ENCODE measurements at places on chromosomes 7 and 10. TPM values are rescaled to one million over a fixed set of nuclear protein-coding genes. Genes with fewer than 3 reads are reported as not detected.

Gene EMX2
- not detected for total RNA-seq

GRCh38 chr10:24012249-24012803 lies 196.6 kb upstream of the KIAA1217 start:
- DNase-seq, result no peak

GRCh38 chr10:44911081-44911540 lies at the start of gene TMEM72:
TSS of gene TMEM72 (plus strand) at chr10:44911337. CDS start at chr10:44911513, 176 bp downstream.
- DNase-seq, result no peak

Gene OR9A2
- total RNA-seq, result not detected

DNA sequence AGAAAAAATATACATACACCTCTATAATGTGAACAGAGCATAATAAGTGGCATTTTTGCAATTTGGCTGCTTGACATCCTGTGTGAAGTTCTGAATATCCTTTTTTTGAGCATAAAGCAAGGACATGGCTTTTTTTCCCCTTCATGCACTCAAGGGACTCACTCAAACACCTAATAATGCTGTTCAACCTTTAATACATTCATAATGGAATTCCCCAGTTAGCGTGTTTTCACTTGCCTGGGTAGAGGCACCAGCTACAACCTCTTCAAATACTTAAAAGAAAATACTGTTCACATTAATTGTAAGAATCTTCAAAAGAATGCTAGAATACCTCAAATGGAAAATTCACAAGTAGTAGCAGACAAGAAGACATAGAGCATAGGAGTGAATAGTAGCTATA lies 316.8 kb downstream of the PCDH15 start:
- no peak for DNase-seq

GRCh38 chr7:47034180-47034579 lies 547.7 kb downstream of the TNS3 start:
- DNase-seq, result no peak

GRCh38 chr7:135328526-135328925 lies 94.9 kb downstream of the STRA8 start:
- no peak for DNase-seq

Gene ZNF804B
- total RNA-seq, result not detected

DNA sequence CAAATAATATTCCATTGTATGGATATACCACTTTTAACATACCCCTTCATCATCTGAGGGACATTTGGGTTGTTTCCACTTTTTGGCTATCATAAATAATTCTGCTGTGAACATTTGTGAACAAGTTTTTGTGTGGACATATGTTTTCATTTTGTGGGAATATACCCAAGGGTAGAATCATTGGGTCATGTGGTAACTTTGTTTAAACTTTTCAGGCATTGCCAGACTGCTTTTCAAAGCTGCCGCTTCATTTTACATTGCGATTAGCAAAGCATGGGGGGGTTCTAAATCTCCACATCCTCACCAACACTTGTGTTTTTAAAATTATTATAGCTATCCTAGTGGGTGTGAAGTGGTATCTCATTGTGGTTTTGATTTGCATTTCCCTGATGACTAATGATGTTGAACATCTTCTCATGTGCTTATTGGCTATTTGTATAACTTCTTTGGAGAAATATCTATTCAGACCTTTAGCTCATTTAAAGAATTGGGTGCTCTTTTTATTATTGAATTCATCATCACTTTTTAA lies 8.4 kb upstream of the HHEX start:
- no peak for DNase-seq

DNA sequence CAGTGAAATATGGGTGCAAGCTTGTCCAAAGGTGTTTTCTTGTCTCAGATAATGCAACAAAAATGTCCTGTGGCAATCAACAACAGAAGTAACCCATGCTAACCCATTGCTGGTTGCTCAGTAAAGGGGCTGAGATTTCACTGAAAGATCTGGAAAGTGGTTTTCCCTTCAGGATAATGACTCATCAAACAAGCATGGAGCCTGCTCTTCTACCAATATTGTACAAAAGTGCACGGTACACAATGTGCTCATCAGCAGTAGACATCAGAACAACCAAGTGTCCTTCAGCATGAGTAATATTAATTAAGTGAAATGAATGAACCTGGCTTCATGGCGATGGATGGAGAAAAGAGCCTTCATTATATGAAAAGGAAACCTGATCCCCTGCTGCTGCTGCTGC lies 287.1 kb upstream of the NEBL start:
- DNase-seq, result no peak

DNA sequence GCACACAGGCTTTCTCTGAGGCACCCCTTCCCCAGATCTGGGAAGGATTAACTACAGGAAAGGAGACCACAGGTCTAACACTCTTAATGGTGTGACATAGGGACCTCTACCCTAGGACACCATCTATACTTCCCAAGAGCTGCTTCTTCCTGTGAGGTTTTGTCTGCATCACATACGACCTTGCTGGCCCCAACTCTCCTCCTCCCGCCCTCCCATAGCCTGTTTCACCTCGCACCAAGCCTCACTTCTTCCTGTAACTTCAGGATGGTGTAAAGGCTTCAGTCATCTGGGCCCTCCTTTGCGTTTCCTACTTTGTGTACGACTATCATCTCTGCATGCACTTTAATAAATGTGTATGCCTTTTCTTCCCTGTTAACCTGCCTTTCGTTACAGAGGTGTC lies 274.3 kb downstream of the KLF6 start:
- DNase-seq, result no peak

- no peak for DNase-seq
Observed at GRCh38 chr7:49800031-49800430, 26.6 kb downstream of the VWC2 start.

DNA sequence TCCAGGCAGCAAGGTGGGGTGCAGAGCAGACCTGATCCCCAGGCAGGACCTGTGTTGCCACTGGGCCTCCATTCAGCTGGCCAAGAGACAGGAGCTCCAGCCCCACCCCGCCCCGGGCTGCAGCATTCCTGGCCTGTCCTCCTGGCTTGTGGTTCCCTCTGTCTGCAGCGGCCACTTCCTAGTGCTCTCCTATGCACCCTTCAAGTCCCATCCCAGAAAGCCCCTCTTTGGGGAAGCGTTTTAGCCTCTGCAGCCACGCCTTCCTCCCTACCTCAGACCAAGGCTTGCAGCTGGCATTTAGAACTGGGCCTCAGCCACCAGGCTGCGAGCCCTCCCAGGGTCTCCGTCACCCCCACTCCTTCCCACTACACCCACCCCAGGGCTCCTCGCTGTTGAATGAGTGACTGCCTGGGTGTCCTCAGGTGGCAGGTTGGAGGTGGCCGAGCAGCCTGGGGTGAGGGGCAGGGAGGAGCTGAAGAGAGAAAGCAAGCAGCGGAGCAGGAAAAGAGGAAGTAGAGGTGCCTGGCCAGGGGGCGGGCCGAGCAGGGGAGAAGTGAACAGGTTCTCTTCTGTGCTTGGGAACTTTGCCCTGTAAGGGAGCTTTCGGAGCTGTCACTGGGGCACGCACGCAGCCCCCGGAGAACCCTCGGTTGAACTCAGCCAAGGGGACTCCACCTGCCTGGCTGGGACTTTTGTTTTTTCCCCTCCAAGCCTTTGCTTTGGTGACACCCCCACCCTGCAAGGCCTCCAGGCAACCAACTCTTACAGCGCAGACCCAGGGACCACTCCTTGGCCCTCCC lies 109.1 kb upstream of the TNRC18 start:
- DNase-seq, result peak; percentile 38

- DNase-seq, result no peak
Observed at GRCh38 chr10:97844678-97845077, 5.0 kb upstream of the GOLGA7B start.

DNA sequence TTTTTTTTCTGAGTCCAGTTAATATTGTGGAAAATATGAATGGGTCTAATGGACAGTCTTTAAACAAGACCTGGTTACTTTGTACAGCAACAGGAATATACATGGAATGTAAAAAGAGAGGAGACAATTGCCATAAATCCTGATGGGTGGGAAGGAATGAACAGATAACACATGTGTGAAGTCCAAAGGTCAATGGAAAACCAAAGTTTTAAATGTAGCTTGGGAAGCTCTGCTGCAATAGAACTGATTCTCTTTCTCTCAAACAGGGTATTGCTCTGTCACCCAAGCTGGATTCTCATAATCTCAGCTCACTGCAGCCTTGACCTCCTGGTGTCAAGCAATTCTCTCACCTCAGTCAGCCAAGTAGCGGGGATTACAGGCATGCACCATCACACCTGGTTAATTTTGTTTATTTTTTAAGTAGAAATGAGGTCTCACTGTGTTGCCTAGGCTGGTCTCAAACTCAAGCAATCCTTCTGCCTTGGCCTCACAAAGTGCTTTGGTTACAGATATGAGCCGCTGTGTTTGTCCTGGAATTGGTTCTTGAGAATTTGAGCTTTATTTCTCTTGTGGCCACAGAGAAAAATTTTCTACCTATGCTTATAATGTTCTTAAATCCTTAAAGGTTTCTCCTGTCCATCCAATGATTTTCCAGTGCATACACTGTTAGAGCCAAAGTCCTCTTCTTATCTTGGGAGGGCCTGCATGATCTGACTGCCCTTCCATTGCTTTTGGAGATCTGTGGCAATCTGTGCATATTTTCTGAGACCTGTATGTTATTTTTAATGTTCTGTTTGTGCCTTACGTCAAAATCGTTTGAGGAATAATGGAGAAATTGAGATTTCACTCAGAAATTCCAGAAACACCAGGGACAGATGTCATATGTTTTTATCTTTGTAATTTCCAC lies 30.7 kb upstream of the ZNF92 start:
- DNase-seq, result no peak

Gene TSPAN13
- total RNA-seq, result 0.97 TPM

DNA sequence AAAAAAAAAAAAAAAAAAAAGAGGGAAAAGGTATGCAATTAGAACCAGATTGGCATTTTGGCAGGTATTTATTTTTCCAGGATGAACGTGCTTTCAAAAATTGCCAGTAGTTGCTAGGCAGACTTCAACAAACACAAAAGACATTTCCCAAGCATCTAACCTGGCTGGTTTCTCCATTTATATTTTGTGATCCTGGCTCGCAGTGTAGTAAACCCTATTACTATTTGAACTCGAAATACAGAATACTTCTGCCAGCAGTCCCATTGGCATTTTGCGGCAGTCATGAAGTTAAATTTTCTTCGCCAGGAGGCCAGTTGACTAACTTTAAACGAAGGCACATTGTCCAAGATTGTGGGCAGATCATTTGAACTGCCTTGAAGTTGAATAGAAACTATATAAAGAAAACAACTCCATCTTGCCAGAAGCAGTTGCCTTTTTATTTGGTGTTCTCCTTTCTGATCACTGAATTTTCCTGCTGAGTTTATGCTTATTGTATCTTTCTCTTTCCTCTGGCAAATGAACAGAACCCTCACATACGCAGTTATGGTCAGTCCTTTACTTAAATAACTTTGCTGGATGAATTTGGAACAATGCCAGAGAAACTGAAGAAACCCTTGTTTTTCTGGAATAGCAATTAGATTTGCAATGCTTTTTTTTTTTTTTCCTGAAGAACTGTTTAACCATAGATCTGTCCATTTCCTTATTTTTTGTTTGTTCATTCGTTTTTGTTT lies 132.9 kb downstream of the BICC1 start:
- no peak for DNase-seq

Gene SPACDR
- total RNA-seq, result 1.00 TPM

DNA sequence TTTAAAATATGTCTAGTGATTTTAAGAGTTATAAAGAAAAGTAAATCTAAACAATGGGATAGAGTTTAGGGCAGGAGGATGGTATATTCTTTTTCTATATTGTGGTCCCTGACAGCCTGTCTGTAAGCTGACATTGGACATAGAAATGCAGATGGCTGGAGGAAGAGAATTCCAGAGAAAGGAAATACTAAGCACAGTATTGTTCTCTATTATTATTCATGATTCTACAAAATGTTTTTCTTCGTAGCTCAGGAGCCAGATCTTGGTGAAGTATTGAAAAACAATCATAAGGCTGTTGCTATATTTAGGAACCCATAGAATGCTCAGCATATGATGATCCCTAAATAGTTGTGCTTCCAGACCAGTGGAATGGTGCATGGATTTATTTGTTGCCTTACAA lies 117.0 kb upstream of the FAM3C start:
- no peak for DNase-seq

Gene GPR26
- not detected for total RNA-seq

DNA sequence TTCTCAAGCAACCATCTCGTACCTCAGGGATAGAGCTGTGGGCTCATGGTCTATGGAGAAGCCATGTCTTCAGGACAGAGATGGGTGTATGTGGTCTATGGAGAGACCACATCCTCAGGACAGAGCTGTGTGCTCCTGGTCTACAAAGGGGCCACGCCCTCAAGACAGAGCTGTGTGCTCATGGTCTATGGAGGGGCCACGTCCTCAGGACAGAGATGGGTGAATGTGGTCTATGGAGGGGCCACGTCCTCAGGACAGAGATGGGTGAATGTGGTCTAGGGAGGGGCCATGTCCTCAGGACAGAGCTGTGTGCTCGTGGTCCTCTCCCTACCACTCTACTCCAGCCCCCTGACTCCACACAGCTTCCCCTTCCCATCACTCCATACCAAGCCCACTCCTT lies 117.8 kb downstream of the WDR37 start:
- DNase-seq, result no peak

- DNase-seq, result no peak
Observed at GRCh38 chr7:117072620-117073118, 119.4 kb downstream of the ST7 start.

DNA sequence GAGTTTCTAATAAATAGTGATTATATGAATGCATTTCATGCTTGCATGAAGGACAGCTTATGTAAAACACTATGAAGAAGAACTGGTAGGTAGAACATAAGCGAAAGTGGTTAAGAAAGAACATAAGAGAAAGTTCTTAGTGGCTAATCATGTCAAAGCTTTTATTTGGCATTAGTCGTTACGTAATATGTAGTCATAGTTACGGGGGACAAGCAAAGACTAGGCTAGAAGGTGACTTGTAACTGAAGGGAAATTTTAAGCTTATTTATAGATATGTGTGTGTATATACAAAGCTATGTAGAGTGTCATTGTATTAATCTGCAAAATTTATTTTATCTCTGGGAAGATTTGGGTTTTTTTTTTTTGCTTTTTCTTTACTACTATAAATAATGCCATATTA lies 36.9 kb downstream of the CAPZA2 start:
- no peak for DNase-seq

- no peak for DNase-seq
Observed at GRCh38 chr10:970311-971149, 17.7 kb upstream of the GTPBP4 start.

GRCh38 chr7:138358850-138359341 lies 101.2 kb upstream of the TRIM24 start:
- DNase-seq, result no peak

DNA sequence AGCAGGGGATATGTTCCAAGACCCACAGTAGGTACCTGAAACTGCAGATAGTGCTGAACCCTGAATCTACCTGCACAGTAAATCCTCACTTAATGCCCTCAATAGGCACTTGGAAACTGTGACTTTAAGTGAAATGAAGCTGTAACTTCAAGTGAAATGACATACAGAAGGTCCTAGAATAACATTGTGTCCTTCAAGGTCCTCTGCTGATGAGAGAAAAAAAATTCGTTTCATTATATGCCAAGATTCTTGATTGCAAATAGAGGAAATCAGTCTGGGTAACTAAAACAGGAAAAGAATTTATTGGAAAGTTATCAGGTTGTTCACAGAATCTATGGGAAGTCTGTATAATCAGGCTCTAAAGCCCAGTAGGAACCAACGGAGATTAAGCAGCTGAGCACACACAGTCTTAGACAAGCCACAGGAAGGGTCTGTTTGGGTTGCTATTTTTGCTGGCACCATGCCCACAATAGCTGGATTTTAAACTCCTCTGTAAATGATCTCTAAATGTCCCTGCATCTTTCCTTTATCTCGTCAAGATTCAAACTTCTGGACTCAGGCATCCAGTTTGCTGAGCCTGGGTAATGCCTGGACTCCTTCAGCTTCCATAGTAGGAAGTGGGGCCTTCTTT lies 57.5 kb downstream of the EXOC4 start:
- no peak for DNase-seq

- DNase-seq, result no peak
Observed at GRCh38 chr10:86524225-86524962, 2.8 kb upstream of the WAPL start.

Gene TMEM236
- 0.11 TPM for total RNA-seq

Data from CD8-positive, alpha-beta memory T cell (primary cell).